ENCODE measurements at places on chromosomes 6 and 20.

- DNase-seq: no peak
These were observed 99.2 kb downstream of the SOX4 start for GRCh38 chr6:21692721-21693120.

DNA sequence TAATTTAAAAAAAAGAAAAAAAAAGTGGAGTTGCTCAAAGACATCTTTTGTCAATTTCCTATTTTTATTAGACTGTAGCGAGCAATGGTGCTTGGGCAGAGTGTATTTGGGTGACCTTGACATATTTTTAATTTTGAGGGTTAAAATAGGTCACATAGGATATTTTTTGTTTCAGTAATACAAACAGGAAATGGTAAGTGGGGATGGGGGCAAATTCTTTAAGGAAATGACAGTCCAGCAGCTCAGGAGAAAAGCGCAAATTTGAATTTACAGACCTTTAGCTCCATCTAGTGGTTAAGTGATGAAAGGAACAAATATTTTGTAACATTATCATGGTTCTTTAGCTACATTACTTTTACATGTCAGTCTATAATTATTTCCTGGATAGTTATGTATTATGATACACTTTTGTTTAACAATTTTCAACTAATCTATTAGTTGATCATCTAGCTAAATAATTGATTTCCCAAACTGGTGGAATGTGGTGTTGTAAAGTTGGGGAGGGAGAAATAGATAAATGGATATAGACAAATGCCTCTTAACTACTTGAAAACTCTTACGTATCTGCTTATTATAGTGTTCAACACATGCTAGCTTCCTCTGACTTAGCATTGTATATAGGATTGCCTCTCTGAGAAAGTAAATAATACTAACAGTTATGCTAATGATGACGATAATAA is 10.0 kb downstream of the CITED2 start:
- peak; percentile 31 for DNase-seq

GRCh38 chr6:166929542-166930189 is 26.7 kb downstream of the RNASET2 start:
- DNase-seq: no peak

DNA sequence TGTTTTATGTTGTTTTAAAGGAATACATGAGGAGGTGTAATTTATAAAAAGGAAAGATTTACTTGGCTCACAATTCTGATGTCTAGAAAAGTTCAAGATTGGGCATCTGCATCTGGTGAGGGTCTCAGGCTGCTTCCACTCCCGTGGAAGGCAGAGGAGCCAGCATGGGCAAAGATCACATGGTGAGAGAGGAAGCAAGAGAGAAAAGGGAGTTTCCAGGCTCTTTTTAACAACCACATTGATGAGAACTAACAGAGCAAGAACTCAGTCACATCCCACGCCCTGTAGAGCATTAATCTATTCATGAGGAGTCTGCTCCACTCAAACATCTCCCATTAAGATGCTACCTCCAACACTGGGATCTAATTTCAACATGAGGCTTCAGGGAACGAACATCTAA is 1666.3 kb downstream of the HACE1 start:
- DNase-seq: no peak

GRCh38 chr6:133834472-133835170 is 54.3 kb upstream of the TCF21 start:
- DNase-seq: no peak

DNA sequence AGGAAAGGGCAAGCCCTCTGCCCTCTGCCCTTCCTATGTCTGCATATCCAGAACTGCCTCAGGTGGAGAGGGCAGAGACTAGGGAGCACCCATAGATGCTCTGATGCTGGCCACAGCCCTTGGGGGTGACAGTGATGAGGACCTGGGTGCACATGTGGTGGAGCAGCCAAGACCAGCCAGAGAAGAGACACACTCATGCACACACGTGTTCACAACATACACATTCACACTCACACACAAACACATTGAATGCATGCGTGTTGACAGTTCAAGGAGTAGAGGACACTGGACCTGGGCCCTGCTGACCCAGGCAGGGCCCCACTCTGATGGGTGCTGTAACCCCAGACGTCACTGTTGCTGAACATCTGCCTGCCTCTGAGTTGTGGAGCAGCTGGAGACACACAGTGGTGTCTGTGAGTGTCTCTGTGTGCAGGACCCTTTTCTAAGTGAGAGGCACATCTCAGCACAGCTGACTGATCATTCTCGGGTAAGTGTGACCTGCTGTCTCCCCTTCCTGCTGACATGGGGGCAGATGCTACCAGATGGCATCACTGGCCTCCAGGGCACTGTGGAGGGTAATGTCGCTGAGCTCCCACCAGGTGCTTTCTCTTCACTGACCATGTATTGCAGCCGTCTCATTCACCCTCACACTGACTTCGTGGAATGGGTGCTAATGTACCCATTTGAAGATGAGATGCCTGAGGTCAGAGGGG is 30.1 kb upstream of the MAS1L start:
- DNase-seq: no peak

DNA sequence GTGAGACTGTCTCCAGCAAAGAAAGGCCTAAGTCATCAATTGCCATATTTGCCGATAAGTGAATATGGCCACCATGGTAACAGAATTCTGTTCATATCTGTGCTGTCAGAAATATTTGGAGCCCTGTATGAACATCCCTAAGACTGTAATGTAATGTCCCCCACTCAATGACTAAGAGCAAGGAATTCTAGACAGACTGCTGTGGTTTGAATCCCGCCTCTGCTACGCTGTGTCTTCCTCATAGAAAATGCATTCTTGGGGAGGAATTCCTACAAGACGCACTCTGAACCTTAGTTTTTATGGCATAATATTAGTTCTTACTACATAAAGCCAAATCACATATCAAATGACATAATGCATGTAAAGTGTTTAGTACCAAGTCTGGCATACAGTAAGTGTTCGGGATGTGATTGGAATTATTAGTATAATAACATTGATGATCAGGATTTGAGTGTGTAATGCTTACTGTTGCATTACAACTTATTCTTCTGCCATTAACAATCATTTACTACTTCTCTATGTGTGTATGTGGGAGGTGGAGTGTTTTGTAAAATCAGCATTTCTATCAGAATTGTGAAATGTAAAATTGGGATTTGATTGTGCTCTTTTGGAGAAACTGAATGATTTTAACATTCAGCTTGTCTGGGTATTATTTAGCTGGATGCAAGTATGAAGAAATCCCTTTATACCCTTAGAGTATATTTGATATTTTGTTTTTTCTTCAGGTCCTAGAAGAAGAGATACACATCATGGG is 103.0 kb downstream of the OLIG3 start:
- DNase-seq: no peak

GRCh38 chr6:41325446-41326066 is 9.9 kb upstream of the NCR2 start:
- DNase-seq: no peak

DNA sequence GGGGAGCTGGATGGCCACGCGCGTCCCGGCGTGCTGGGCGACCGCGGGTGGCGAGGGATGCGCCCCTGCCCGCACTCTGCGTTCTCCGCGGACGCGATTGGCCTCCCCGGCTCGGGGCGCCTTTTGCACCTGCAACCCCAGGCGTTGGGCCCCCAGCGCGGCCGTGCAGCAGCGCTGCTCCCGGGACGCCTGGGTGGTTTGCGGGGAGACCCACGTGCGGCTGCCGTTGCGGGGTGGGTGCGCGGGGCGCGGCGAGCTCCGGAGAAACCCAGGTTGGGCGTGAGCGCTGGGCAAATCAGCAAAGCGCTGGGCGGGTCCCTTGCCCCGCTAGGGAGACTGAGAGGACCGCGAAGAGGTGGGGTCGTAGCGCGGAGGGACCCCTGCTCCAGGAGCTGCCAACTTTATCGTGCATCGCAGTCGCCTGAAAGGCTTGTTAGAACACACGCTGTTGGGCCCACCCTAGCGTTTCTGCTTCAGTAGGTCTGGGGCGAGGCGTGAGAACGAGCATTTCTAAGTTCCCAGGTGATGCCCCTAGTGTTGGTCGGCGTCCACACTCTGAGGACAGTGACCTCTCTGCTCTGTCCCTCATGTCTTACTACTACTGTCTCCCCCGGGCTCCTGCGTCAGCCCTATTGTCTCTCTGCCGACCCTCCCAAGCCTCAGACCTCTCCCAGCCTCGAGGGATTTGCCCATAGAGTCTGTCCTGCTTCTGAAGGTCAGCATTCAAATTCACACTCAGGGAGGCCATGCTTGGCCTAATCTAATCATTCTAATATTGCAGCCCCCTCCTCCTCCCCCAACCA is 538 bp upstream of the ZFP64 start:
- no peak for DNase-seq

DNA sequence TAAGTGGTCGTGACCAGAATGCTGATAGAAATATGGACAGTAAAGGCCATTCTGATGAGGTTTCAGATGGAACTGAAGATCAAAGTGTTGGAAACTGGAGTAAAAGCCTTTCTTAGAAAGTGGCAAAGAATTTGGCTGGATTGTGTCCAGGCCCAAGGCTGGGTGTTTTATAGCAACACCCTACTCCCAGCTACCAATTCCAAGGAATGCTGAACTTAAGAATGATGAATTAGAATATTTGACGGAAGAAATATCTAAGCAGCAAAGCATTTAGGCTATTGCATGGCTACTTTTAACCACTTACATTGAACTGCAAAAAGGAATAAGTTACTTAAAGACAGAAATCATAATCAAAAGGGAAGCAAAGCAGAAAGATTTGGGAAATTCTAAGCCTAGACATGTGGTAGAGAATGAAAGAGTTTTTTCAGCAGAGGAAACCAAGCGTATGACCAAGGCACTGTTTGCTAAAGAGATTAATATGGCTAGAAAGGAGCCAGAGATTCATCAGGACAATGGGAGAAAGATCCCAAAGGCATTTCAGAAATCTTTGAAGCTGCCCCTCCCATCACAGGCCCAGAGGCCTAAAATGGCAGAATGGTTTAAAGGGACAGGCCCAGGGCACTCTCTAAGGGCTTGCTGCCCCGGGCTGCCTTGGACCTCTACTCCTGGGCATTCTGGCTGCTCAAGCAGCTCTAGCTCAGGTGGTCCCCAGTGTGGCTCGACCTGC is 25.8 kb downstream of the SDHAF4 start:
- DNase-seq: no peak

DNA sequence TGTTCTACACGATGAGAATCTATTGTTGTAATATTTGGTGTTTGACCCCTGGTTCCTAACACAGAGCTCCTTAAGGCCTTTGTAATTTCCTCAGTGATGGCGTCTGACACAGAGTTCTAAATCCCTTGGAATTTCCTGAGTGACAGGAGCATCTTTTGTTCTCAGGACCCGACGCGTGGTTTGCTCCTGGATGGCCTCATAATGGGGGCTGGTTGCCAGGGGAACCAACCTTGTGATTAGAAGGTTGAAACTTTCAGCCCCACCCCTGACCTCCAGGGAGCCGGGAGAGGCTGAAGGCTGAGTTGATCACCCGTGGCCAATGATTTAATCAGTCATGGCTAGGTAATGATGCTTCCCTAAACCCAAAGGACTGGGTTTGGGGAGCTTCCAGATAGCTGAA is 20.5 kb upstream of the ZNF133 start:
- no peak for DNase-seq

DNA sequence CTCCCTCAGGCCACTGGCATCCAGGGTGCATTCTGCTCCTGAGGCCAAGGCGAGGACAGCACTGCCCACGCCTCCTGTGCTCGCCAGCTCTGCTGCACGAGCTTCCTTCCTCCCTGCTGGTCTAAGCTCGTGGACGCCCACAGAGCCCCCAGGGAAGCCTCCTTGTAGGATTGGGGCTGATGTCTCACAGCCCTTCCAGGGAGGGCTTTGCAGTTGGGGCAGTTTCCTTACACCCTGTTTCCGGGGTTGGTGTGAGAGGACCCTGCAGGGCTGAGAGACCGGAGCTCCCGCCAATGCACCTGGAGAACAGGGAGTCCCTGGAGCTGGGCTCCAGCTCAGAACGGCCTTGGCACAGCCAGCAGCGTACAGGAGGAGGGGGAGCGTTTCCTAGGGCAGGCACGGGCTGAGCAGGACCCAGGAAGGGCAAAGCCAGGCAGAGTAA is 172.4 kb upstream of the PDE10A start:
- no peak for DNase-seq

GRCh38 chr6:131565056-131565455 is 8.0 kb upstream of the ARG1 start:
- DNase-seq: no peak

- no peak for DNase-seq
These were observed 59.5 kb downstream of the FYN start for GRCh38 chr6:111813677-111814310.

DNA sequence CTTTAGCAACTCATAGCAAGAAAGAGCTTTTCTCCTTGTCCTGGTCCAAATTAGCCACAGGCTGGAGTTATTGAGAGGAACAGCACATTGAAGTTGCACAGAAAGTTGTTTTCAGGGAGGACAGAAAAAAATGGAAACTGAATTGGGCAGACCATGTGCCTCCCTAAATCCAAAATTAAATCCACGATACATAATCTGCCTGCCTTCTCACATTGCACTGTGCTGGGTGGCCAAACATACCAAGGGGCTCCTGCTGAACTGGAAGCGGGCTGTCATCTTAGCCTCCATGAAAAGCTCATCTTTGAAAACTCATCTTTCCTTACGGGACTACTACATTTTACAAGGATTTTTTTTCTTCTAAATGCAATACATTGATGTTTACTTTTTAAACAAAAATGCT is 59.9 kb downstream of the TNFAIP3 start:
- no peak for DNase-seq

- no peak for DNase-seq
These were observed 6.1 kb downstream of the FERMT1 start for GRCh38 chr20:6116758-6117157.

- DNase-seq: no peak
These were observed 11.9 kb downstream of the DIDO1 start for GRCh38 chr20:62914436-62914835.

- no peak for DNase-seq
These were observed 335.5 kb upstream of the NOX3 start for GRCh38 chr6:155791186-155791585.

GRCh38 chr6:7587631-7588100 is 2.3 kb upstream of the SNRNP48 start:
- no peak for DNase-seq

GRCh38 chr6:4635666-4636065 is 140.5 kb upstream of the CDYL start:
- DNase-seq: no peak

All from astrocyte of the cerebellum (primary cell).